ENCODE measurements at places on chromosomes 11 and 22. TPM values are rescaled to one million over a fixed set of nuclear protein-coding genes. Genes with fewer than 3 reads are reported as not detected.

DNA sequence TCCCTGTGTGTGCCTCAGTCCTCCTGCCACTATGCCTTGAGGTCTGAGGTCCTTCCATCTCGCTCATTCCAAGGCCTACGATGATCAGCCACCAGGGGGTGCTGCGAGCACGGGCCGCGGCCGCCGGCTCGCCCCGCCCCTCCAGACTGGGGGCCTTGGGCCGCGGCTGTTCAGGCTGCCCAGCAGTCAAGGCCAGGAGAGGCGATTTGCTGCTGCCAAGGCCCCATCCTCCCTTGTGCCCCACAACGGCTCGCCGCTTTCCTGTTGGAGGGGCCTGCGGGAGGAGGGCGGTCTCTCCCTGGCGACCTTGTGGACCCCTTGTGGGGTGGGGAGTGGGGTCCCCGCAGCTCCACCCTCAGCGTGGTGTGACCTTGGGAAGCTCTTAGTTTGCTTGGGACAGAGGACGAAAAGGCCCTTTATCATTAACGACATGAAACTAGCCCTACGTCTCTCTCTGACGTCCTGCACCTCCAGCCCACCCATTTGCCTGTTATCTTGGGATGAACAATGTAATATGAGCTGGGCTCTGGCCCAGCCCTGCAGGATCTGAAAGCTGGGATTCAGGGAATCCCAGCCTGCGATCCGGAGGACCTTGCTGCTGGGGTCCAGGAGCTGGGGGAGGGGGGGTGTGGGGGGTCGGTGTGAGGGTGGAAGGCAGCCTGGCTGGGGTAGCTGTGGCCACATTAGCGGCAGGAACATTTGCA is 5.3 kb upstream of the GALR3 start:
- DNase-seq = peak; percentile 89

GRCh38 chr11:117946842-117947526 is 17.8 kb upstream of the TMPRSS13 start:
- DNase-seq = peak; percentile 90

DNA sequence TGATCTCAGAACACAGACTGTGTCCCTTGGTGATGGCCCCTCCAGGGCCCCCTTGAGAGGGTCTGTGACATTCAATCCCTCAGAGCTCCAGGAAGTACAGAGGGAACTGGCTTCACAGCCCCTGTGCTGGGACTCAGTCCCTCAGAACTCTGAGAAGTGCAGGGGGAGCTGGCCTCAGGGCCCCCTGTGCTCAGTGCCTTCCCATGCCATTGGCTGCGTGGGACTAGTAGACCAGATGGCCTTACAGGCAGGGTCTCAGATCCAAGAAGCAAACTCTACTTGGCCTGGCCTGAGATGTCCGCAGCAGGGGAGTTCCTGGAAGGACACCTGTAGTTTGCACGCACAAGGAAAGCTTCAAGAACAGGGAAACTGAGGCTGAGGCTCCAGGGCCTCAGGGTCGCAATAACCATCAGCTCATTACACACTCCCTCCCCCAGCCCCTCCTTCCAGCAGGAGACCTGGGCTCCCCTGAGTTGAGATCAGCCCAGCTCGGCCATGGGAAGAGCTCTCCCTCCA is 138.4 kb downstream of the BRD1 start:
- DNase-seq = no peak

GRCh38 chr11:13289081-13289480 is 11.5 kb downstream of the BMAL1 start:
- peak; percentile 37 for DNase-seq

DNA sequence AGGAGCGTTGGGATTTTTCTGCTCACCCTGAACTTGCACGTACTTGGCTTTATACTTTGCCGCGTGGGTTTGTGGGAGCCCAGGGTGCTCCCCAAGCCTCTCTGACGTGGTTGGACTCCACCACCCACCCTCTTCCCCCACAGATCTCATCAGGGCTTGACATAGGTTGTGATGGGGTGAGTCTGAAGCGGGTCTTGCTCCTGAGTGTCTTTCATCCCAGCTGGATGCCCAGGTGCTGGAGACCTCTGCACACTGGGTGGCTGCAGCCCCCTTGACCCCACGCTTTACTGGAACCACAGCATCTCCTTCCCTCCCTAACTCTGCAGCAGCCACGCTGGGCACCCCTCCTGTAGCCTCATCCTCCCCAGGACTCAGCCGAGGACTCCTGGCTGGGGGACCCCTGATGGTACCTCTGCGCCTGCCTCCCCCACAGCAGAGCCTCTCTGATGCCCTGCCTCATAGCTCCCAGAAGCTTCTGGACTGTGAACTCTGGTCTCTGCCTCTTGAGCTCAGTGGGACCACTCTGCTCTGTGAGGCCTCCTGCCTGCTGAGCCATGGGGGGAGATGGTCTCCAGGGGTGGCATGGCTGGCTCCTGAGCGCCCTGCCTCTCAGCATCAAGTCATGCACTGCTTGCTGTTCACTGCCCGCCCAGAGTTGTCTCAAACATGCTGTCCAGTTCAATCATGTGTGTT is 45.2 kb downstream of the MYEOV start:
- peak; percentile 22 for DNase-seq

GRCh38 chr11:1522081-1522424 is 35.5 kb upstream of the MOB2 start:
- DNase-seq = no peak

DNA sequence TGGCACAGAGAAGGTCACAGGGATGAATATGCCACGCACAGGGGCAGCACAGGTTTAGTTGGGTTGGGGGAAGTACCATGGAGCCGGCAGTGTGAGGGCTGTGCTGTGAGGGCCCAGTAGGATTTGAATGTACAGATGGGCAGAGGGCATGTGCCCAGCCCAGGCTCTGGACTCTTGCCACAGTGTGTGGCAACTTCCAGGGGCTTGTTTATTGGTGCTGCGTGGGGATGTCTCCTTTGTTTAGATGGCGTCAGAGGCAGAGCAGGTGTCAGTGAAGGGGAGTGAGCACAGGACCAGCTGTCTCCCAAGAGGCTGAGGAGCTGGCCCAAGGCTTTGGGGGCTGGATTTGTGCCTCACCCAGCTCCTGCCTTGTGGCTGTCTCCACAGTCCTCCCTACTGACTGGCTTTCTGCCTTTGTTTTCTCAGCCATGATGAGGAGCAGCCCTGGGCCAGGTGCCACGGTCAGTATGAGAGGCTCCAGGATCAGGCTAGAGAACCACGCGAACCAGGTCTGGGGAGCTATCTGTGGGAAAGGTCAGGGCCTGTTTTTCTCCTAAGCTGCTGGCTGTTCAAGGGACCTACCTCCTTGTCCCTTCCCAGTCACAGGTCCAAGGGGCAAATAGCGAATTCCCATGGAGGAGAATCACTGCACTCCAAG is 21.9 kb downstream of the SUN2 start:
- peak; percentile 77 for DNase-seq

DNA sequence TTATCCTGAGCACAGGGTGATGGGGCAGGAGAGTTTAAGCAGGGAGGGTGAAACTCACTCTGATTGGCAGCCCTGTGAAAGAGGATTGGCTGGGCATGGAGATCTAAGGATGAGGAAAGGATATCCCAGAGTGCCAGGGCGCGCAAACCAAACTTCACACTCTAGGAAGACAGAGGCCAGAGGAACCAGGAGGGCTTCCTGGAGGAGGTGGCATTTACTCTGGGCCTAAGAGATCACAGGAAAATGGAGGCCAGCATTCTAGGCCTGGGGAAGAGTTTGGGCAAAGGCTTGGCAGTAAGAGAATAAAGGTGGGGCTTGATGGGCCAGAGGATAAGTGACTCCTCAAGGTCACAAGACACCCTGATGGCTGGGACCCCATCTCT is 377 bp upstream of the NCF4 start:
- no peak for DNase-seq

GRCh38 chr11:94023856-94024255 is 2.7 kb downstream of the HEPHL1 start:
- DNase-seq = no peak

DNA sequence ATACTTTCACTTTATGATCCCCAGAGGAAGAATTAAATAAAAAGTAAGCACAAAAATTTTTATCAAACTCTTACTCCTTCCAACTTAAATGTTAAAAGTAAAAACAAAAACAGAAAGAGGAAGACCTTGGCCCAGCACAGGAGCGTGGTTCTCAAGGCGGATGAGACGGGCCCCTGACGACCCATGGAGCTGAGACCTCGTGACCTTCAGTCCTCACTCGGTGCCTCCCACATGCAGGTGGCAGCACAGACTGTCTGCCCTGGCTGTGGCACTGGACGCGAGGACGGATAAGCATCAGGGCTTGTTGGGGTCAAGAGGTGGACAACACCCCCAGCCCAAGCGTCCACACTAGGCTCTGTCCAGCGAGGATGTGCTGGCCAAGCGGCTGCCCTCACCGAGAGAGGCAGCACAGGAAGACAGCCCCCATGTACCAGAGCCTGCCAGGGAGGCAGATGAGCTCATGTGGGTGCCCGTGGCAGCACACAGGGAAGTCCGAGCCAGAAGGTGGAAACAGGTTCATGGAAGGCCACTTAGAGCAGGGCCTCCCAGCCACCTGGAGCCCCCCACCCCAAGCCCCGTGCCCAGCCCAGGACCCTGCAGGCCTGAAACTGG is 1389.8 kb downstream of the TBC1D22A start:
- no peak for DNase-seq

DNA sequence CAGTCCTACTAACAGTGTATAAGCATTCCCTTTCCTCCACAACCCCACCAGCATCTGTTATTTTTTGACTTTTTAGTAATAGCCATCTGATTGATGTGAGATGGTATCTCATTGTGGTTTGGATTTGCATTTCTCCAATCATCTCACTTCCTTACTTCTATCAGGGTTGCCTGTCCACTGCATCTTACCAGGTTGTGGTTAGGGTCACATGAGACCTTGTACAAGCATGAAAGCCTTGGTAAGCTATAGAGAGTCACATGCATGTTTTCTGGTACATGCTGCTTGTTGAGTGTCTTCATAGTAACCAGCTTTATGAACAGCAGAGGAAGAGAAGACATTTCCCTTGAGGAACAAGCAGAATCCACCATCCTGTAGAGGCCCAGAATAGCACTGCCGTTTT is 102.9 kb upstream of the PAX6 start:
- no peak for DNase-seq

DNA sequence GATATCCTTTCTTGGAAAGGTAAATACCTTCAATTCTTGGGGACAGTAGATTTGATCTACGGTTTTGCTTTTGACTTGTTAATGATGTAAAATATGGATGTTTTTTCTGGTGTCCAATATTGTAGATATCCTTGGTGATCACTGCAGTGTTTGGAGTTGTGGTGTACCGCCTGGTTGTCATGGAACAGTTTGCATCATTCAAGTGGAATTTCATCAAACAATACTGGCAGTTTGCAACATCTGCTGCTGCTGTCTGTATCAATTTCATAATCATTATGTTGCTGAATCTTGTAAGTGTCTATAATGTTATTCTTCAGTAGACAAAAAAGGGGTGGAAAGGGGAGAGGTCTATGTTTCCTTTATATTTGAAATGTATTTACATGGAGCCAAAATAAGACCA is 27.4 kb upstream of the MUC15 start:
- no peak for DNase-seq

MYEOV gene
- 0.92 TPM for total RNA-seq

RCN1 gene
- 80.8 TPM for total RNA-seq

NRGN gene
- total RNA-seq = not detected

OR52N4 gene
- total RNA-seq = not detected

BDNF gene
- total RNA-seq = 1.7 TPM

TBX1 gene
- 0.43 TPM for total RNA-seq

TEF gene
- 19.3 TPM for total RNA-seq

CRYBB2 gene
- total RNA-seq = not detected

SERPING1 gene
- total RNA-seq = 153 TPM

CHRM1 gene
- total RNA-seq = not detected

RPS13 gene
- 282 TPM for total RNA-seq

LRRC51 gene
- total RNA-seq = 2.0 TPM

SHANK3 gene
- 4.8 TPM for total RNA-seq

OR5B21 gene
- not detected for total RNA-seq

UBQLN3 gene
- not detected for total RNA-seq

DNAJB13 gene
- not detected for total RNA-seq
